ENCODE measurements at places on chromosomes 12 and 14.

- DNase-seq, result no peak
Measured at GRCh38 chr14:100582496-100583165, 4.6 kb downstream of the BEGAIN start.

DNA sequence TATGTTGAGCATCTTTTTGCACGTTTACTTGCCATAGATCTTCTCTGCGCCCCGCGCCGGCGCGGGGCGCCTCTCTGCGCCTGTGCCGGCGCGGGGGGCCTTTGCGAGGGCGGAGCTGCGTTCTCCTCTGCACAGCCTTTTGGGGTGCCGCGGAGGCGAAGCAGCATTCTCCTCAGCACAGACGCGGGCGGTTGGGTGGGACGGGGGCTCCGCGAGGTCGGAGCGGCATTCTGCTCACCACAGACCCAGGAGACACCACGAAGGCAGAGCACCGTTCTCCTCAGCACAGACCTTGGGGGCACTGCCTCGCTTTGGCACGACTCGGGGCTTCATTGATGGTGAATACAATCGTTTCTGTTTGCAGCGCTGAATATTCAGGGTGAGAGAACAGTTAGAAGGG, 28.5 kb upstream of the ANHX start:
- DNase-seq, result no peak

DNA sequence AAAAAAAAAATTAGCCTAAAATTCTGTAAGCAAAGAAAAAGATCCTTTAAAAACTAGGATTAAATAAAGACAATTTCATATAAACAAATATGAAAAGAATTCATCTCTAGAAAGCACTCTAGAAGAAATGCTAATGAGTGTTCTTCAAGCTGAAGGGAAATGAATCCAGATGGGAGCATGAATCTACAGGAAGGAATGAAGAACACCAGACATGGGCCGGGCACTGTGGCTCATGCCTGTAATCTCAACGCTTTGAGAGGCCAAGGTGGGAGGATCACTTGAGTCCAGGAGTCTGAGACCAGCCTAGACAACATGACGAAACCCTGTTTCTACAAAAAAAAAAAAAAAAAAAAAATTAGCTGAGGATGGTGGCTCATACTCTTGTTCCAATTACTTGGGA, 297.2 kb downstream of the FBXL14 start:
- no peak for DNase-seq

DNA sequence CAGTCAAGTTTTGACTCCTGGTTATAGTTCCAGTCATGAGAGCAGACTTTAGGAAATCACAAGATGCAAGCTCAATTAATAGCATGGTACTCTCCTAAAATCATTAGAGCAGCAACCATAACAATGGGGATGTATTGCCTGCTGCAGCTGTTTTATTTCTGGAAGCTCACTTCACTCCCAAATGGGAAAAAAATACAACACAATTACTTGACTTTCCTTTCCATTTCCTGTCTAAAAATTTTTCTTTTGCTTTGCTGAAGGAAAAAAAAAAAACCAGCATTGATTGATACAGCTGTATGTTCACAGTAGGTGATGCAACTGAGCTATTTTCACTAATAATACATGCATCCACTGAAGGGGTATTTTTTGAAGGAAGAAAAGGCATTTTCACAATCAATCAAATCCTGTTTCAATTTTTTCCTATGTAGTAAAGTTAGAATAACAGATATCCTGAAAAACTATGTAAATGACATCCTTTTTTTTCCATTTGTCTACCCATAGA, 143.9 kb upstream of the NOVA1 start:
- DNase-seq, result no peak

DNA sequence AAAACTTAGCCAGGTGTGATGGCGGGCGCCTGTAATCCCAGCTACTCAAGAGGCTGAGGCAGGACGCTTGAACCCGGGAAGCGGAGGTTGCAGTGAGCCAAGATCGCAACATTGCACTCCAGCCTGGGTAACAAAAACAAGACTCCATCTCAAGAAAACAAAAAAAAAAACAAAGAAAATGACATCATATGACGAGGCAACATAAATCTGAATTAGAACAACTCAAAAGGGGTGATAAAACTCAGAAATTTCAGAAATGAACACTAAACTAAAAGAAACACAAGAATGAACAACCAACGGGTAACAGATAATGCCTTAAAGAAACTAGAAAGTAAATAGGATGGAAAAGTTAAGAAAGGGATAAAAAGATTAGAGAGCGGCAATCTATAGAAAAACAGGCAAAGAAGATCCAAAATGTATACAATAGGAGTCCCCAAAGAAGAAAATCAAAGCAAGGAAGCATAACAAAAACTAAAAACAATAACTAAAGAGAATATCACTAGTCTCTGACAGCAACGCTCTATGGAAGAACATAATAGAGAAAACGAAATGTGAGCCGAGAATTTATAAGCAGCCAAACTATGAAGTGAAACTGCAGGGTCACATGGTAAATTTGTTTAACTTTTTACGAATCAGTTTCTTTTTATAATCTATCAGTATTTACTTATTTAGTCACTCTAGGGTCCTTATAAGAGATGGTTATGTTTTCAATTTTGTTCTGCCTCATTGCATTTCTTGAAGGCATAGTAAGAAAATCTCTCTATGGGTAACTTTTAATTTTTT, 45.7 kb downstream of the SPPL3 start:
- no peak for DNase-seq

Measured in M059J (cell line).